AG09319 (cell line): ENCODE measurements at places on chromosomes 1 and 21.

DNA sequence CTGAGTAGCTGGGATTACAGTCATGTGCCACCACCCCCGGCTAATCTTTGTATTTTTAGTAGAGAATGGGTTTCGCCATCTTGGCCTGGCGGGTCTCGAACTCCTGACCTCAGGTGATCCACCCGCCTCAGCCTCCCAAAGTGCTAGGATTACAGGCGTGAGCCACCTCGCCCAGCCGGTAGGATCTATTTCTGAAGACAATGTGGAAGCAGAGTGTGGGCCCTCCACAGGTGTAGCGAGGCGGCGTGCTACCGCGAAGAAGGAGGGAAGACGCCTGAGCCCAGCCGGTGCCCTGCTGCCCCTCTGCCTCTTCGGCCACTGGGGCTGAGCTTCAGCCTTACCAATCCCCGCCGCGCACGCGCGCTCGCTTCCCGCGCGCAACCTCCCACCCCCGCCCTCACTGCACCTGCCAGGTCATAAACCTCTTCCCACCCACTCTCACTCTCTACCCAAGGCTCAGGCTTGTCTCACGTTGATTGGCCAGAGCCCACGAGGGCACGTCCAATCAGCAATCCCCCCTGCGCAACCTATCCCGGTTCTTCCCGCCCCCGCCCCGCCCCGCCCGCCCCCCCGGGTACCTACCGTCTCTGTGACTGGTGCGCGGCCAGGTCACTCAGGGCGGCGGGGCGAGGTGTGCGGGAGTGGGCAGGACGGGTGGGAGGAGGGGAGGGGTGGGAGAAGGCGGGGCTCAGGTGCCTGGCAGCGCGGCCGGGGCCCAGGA, 409 bp upstream of the HOOK1 start:
- no peak for DNase-seq

DNA sequence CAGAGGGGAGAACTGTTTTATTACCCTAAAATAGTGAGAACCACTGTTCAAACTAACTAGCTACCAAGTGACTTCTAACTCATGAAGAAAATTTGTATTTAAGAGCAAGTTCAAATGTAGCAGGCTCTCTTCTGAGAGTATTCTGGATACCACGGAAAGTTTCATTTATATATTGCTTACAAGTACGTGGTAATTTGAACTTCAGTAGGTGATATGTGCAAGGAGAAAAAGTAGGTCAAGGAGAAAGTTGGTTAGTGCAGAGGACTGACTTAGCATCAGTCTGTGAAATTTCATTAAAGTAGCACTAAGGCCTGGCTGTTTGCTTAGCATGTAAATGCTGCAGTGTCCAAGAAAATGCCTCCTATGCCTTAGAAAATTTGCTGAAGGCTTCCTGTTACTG, 16.7 kb downstream of the SERPINC1 start:
- no peak for DNase-seq

DNA sequence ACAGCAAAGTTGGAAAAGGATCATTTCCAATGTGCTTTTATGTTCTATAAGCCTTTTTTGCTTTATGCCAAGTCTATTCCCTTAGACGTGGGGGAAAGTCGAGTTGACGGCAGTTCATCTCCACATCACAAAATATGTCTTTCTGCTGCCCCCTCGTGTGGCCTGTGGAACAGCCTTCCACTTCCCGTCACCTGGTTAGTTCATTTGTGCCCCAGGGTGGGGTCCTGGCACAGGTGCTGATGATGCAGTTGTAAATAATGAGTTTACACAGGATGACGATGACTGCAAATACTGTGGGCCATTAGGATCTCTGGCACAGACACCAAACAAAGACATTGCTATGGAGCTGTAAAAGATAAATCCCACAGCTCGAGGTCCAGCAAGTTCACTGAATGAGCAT, 10.0 kb upstream of the OTUD3 start:
- DNase-seq: no peak

GRCh38 chr1:156671804-156672203, 5.4 kb downstream of the NES start:
- no peak for DNase-seq

- DNase-seq: no peak
These were observed 55.2 kb downstream of the SLC45A1 start for GRCh38 chr1:8373125-8373524.

GRCh38 chr1:62333441-62333840, 14.2 kb upstream of the KANK4 start:
- DNase-seq: no peak

DNA sequence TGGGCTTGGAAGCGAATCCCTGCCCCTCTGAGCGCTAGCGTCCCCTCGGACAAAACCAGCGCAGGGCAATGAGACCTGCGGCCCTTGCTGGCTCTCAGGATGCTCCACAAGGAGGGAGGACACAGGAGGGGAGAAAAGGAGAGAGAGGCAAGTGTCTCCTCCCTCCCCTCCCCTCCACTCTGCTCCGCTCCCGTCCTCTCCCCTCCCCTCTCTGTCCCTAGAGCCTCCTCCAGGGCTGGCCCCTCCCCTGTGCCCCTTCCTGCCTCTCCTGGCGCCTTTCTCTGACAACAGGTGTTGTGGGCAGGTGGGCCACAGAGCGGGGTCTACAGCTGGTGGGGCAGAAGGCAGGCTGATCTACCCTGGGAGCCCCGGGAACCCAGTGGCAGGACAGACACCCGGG, 35.2 kb downstream of the TP73 start:
- no peak for DNase-seq

DNA sequence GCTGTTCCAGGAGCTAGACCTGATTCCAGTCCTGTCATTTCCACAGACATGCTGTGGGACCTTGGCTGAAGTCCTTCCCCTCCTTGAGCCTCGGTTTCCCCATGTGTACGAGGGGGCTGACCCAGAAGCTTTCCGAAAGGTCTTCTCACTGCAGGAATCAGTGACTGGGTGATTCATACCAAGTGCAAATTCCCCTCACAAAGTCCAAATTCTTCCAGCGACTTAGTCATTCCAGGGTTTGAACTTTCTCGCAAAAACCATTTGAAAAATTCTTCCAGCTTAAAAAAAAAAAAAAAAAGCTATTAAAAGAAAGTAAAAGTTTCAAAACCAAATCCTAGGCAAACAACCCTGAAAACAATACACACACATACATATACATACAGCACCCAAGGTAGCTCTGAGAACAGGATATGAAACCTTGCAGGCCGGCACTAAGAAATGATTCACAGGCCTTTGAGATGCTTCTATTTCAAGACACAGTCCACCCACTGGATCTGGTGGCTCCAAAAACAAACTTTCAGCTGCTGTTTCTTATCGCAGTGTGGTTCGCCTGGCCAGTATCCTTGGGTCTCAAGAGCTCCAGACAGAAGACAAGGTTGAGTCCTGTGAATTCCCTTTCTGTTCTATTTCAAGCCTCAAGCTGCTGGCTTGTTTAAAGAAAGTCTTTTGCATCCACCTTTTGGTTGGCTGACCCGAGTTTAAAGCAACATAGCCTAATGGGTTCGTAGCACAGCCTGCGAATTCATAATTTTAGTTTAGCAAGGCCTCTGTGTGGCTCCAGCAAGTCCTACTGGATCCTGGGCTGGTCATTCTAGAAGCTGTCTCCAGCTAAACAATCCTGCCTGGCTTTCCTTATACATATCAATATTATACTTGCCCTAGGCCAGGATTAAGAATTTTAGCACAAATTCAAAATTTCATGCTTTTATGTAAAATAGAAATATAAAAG, 18.0 kb upstream of the ID3 start:
- DNase-seq: no peak

DNA sequence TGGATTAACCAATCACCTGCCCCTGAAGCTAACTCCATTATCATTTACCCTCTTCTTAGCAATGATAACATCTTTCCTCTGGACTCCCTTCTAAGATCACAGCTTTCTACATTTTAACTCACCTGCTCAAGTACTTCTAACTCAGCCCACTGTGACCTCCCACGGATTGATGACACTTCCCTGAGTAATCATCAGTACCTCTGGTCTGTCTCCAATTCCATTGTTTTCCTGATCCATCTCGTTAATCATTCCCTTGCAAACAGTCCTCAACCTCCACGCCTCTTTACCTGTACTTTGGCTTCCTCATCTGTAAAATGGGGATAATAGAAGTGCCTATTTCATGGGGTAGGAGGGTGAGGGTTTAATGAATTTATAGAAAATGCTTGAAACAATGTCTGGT, 195.3 kb upstream of the APP start:
- DNase-seq: no peak

GRCh38 chr1:36273024-36273423, 33.1 kb upstream of the SH3D21 start:
- DNase-seq: no peak

- DNase-seq: no peak
These were observed 43.7 kb upstream of the KANK4 start for GRCh38 chr1:62362926-62363325.

DNA sequence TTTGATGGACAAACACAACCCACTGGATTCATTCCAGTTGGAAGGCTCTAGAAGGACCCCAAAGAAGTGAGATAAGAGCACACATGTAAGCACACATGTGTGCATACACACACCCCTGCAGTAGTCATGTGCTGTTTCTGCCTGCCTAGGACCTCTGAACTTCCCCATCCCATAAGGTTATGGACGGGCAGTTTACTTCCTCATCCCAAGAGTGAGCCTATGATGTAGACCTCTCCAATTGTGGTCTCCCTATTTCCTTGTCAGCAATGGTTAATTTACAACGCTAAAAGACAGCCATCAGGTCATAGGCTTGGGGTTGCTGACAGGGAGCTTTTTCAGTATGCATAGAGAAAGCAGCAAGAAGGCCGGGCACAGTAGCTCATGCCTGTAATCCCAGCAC, 15.4 kb upstream of the ADAR start:
- DNase-seq: no peak

- no peak for DNase-seq
These were observed 55.5 kb downstream of the SIM2 start for GRCh38 chr21:36754241-36754898.

DNA sequence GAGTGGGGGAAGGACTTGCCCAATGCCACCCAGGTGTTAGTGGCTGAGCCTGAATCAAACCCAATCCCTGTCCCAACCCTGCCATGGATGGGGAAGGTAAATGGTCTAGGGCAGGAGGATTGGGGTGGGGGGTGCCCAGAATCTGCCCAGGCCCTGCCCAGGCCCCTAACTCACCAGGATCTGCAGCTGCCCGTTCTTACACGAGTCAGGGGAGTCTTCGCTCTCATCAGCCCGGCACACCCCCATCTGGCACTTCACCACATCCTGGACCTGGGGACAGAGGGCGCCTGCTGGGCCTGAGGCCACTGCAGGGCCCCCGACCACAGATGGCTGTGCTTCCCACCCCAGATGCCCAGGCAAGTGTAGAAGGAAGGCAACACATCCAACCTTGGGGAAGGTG, 28.5 kb upstream of the COL16A1 start:
- DNase-seq: no peak

DNA sequence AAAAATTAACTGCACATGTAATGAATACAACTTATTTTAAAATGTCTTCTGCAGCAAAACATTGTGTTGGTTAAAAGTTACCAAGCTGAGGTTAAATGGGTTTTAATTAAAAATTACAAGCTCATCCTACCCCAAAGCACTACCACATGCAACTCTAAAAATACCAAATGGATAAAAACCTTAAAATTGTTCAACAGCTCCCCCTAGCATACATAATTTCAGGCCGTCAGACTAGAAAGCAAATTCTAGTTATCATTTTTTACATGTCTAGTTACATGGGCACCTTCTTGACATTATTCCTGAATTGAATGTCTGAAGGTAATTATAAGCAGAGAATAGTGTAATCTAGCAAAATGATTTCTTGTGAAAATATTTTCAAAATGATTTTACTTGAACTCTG, 176.5 kb downstream of the C1orf21 start:
- DNase-seq: peak; percentile 8

DNA sequence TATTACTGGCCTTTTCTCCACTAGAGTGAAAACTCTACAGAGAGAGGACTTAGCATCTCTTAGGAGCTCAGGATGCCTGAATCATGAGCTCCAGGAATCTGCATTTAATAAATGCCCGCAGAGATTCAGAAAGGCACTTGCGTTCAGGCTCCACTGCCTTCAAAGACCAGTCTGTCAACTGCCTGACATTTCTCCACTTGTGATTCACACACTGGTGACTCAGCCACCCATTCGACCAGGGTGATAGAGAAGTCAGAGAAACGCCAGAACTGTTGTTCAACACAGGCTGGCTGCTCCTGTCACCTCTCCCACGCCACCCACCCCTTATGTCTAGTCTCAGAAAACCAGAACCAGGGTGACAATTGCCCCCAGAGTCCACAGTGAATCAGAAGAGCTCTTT, 26.9 kb upstream of the LBR start:
- DNase-seq: no peak

DNA sequence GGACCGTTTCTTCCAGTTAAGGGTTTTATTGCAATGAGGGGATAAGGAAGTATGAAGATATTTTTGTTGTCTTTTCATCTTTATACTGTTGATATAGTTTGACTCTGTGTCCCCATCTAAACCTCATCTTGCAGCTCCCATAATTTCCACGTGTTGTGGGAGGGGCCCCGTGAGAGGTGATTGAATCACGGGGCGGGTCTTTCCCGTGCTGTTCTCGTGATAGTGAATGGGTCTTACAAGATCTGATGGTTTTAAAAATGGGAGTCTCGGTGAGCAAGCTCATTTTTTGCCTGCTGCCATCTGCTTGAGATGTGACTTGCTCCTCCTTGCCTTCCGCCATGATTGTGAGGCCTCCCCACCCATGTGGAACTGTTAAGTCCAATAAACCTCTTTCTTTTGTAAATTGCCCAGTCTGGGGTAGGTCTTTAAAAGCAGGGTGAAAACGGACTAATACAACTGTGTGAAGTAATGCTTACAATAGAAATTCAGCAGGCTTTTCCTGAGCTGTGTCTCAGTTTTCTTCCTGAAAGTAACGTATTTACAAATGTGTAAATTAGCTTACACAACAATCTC, 377.3 kb downstream of the SIPA1L2 start:
- DNase-seq: no peak

DNA sequence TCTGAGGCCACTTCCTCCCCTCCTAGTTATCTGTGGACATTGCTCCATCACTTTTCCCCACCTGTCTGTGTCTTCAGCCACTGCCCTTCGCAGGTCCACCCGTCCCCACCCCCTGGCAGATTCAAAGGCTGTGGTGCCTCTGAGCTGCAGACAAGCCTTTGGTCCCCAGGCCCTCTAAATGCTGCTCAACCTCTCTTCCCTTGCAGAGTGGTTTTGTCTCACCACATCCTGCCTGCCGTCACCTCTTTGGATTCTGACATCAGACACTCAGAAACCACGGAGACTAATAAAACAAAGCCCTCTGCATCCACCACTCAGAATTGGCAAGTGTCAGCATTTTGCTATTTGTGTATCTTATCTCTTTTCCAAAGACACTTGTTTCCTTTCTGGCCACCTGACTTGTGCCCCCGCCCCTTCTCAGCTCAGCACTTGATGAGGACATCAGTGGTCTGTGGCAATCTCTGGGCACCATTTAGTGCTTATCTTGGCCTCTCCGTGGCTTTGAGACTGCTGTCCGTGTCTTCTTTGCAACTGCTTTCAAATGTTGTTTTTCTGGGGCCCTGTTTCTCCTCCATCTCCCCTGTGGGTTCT, 7.7 kb downstream of the CNIH3 start:
- peak; percentile 45 for DNase-seq

DNA sequence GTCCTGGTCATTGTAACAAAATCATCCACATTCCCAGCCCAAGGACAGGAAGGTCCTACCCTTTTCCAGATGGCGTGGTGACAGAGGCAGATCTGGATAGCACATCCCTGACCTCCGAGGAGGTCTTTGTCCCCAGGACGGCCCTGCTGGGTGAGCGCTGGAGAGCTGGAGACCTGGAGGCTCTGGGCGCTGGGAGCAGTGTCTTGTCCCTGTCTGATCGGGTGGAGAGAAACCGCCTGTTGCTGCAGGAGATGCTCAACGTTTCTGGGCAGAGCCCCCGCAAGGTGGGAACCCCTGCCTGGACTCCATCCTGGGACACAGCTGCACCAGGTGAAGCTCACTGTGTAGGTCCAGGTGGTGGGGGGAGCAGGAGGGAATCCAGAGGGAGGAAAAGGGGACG, 4.1 kb downstream of the KIAA1614 start:
- DNase-seq: no peak
